ENCODE measurements at places on chromosomes 11 and 22.

- DNase-seq, result peak; percentile 85
These were observed 1.4 kb upstream of the GGA1 start for GRCh38 chr22:37607010-37607934.

- no peak for DNase-seq
These were observed 63.7 kb downstream of the LIF start for GRCh38 chr22:30182815-30183214.

- no peak for DNase-seq
These were observed 287.4 kb downstream of the BUD13 start for GRCh38 chr11:116485425-116485824.

DNA sequence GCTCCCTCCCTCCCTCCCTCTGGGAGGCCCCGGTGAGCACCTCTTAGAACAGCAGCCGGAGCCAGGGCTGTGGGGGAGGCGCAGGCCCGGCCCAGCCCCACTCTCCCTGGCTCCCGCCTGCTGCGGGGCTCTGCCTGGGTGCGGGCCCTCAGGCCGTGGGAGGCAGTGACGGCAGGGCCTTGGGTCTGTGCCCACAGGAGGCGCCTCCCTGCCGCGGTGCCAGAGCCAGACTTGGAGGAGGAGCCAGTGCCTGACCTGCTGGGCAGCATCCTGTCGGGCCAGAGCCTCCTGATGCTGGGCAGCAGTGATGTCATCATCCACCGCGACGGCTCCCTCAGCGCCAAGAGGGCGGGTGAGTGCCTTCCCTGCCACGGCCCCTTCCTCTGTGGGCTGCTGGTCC is 9.5 kb downstream of the IRF7 start:
- DNase-seq, result no peak

DNA sequence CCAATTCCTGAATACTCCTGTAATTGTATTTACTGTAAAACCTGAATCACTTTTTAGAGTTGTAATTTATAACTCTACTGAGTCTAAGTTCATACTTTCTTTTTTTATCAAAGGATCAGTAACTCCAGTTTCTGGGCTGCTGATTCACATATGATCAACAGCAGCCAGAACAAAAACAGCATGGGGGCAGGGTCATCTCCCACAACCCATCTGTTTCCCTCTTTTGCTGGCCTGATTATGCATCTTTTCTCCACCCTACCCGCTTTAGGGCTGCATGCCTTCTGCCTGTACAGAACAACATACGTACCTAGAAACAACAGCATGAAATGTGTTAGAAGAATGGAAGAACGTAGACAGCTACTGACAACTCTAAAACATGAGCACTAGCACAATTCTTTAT is 76.0 kb downstream of the MRTFA start:
- no peak for DNase-seq

DNA sequence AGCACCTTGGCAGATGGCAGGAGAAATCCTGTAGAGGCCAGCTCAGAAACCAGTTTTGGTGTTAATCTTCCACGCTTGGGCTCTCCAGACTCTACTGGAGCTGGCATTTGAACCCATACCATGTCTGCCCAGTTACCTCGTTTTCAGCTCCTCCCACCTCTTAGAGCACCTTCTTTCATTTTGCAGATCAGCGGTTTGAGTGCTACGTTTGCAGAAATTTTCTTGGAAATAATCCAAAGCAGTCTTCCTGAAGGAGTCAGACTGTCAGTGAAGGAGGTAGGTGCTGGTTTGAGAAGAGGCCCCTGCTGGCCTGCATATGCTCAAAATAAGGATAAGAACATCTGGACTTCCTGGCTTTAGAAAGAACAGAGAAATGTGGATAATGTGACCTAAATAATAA is 13.7 kb downstream of the COA4 start:
- DNase-seq, result no peak

DNA sequence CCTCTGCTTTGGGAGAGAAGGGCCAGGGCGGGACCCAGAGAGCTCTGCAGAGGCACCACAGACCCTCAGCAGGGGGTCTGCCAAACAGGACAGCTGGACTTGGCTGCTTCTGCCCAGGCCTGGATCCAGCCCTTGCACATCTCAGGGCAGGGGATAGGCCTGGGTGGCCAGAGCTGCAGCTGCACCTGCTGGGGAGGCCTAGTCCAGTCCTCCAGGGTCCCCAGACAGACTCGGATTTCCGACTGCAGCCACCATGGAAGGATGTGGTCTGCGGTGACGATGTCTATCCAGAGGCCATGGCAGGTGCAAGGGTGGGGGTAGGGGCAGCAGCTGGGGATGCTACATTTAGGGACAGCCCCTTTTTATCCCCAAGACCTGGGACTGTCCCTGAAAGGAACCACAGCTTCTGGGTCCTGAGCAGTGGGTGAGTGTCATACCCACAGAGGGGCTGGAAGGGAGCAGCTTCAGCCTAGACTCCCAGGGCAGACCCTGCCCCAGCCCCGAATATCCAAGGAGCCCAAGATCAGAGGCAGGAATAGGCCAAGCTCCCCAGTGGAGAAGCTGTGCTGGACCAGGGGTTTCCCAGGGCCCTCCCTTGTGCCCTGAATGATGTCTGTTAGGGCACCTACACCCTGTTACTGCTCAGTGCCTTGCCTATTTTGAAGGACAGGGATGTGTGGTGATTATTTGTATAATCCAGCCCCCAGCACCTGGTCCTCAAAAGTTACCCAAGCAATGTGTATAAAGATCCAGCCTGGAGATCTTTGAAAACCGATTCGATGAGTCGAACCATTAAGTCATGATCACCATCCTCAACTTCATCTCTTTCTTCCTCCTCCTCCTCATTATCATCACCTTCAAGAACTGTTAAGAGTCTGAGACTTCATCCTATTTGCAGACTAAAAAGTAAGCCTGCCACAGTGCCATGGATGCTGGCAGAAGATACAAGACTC is 2.5 kb upstream of the IGLL5 start:
- no peak for DNase-seq

DNA sequence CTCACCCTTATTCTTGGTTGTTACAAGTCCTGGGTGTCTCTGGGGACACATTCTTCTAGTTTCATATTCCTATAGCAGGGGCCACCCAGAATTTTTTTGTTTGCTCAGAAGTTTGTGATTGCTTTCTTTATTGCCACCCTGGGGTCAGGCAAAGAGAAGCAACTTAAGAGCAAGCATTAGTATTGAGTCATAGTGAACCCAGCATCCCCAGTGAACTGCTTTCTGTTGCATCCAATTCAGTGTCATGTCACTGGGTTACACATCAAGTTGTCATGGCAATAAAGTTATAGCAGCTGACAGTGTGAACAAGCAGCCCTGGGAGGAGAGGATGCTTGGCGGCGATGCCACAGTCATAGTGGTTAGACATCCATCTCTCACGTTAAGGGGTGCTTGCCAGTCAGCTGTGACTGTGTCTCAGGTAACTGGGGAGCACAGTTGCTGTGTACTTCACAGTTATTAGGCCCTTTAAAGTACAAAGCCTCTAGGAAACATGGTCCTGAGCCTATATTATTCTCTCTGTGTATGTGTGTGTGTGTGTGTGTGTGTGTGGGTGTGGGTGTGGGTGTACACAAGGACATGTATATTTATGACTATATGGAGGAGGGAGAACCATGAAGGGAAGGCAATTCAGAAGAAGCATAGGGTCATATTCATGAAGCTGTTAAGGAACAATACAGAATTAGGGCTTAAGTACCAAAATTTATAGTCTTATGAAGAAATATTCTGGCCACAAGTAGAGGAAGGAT is 52.5 kb downstream of the TRIM44 start:
- no peak for DNase-seq

DNA sequence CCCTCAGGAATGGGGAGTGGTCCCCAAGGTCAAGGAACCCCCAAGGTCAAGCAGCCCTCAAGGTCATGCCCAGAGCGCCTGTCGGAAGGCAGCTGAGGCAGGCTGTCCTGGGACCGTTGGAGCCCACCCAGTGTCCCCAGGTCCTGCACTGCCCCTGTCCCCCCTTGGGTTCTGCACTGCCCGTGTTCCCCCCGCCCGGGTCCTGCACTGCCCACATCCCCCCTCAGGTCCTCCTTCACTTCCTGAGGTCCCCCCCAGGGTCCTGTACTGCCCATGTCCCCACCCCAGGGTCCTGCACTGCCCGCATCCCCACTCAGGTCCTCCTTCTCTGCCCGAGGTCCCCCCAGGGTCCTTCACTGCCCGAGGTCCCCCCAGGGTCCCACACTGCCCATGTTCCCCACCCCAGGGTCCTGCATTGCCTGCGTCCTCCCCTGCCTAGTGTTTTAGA is 1073.0 kb downstream of the BRD1 start:
- DNase-seq, result no peak

- no peak for DNase-seq
These were observed 26.7 kb downstream of the FLI1 start for GRCh38 chr11:128720522-128720985.

DNA sequence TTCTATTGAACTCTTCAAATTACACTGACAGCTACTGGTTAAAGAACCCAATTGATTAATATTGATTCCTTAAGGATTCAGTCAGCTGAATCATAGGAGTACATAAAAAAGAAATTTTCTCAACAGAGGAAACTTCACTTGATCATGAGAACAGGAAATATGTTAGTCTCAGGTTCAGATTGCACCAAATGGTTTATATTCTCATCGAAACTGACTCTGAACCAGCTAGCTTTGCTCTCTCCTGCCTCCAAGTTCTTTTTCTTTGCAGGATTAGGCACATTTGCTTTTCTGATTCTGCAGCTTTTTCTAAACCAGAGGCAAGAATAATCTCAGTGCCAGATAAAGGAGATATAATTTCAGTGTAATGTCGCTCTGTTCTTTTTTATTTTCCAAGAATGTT is 33.2 kb upstream of the CTSC start:
- no peak for DNase-seq

- no peak for DNase-seq
These were observed 95.5 kb downstream of the CEP164 start for GRCh38 chr11:117423046-117423575.

- DNase-seq, result no peak
These were observed 27.6 kb downstream of the KCTD17 start for GRCh38 chr22:37079158-37079557.

GRCh38 chr11:29208117-29208516 is 808.7 kb downstream of the KCNA4 start:
- no peak for DNase-seq

- no peak for DNase-seq
These were observed 271.7 kb downstream of the BUD13 start for GRCh38 chr11:116500947-116501602.

DNA sequence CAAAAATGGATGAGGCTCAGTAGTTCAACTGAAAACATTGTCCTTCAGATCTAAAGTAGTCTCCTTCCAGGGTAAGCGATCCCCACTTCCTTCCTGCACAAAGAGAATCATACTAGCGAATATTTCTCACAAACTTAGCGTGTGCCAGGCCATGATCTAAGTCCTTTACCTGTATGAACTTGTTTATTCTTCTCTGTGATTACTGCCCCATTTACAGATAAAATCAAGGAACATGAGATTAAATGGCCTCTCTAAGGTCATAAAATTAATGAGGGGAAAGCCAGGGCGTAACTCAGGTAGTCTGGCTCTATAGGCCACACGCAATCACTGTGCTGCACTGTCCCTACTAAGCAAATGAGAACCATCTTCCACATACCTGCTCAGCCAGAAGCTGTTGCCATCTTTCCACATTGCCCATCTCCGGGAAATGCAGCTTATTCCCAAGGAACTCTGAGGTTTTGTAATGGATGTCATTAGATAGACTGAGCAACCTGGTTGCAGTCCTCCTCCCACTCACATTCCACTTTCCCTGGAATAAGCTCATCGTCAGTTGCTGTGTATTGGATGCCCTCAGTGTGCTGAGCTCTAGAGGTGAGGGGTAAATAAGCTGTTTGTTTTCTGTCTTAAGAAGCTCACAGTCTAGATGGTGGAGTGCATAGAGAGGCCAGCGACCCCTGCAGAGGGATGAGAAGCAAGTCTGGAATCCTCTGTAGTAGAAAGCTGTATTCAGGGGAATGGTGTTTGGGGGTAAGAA is 146.3 kb downstream of the SNX19 start:
- DNase-seq, result no peak

GRCh38 chr11:995752-996420 is 40.6 kb downstream of the MUC6 start:
- no peak for DNase-seq

DNA sequence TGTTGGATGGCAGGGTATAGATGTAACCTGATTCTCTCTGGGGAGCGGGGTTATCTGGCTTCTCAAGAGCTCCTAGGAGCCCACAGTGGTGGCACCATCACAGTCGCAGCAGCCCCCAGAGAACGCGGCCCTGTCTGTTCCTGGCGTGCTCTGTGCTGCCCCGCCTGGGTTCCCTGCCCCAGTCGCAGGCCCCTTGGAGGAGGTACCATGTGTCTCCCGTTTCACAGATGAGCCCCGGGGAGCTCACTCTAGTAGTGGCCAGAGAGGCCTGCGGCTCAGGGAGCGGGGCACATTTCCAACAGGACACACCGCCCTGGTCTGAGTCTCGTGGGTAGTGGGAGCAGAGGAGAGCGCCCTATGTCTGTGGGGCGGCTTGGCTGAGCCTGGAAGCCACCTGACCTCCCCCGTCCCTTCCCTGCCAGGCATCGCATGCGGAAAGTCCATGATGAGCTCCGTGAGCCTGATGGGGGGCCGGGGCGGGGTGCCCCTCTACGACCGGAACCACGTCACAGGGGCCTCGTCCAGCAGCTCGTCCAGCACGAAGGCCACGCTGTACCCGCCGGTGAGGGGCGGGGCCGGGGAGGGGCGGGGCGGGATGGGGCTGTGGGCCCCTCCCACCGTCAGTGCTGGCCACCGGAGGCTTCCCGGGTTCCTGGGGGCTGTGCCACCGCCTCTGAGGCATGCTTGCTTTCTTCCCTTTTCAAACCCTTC is 21.0 kb upstream of the PPP6R3 start:
- no peak for DNase-seq

DNA sequence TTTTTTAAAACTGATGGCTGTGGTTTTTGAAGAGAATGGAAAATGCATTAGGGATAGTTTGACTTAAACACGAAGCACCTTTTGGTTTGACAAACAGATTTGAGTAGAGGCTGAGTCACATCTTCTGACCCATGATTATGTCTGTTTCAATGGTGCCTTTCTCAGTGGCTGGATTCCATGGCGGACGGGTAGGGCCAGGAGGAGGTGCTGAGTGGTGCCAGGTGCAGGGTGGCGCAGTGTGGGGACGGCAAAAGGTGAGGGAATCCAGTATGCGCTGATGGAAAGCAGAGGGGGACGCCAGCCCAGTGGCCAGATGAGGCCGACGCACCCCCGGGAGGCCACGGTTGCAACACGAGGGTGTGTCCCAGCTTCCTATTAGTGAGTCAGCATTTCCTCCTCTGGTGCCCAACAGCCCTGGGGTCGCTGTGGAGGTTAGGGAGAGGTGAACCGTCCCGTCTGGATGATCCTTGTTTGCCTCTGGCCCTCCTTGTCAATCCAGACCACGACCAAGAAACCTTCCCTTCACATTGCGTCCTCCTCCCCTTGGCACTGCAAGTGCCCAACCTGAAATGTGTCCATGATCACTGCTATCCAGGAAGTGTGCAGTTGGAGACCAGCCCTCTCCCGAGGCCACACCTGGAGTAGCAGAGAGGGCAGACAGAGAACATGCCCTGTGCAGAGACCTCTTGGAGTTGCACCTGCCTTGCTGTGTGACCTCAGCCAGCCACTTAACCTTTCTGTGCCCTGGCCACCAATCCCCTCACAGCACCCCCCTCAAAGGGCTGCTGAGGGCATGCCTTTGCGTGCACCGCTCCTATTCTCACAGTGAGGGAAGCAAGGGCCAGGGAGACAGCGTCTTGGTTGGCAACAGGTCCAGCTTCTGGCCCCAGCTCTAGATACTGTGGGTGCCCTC is 32.5 kb upstream of the ATXN10 start:
- no peak for DNase-seq

Measured in stimulated activated CD8-positive, alpha-beta memory T cell treated with anti-CD3 and anti-CD28 coated beads, Interleukin-7, amount 100 ng/mL, for 24 hours (primary cell).